Uterus (tissue), 4 donors: ENCODE measurements at places on chromosomes 5 and 9. TPM values are rescaled to one million over a fixed set of nuclear protein-coding genes. Genes with fewer than 3 reads are reported as not detected.

- DNase-seq = no peak
Measured at GRCh38 chr5:174119468-174119881, 74.0 kb downstream of the NSG2 start.

GRCh38 chr5:39986614-39987013, 561.8 kb upstream of the DAB2 start:
- DNase-seq = no peak

DNA sequence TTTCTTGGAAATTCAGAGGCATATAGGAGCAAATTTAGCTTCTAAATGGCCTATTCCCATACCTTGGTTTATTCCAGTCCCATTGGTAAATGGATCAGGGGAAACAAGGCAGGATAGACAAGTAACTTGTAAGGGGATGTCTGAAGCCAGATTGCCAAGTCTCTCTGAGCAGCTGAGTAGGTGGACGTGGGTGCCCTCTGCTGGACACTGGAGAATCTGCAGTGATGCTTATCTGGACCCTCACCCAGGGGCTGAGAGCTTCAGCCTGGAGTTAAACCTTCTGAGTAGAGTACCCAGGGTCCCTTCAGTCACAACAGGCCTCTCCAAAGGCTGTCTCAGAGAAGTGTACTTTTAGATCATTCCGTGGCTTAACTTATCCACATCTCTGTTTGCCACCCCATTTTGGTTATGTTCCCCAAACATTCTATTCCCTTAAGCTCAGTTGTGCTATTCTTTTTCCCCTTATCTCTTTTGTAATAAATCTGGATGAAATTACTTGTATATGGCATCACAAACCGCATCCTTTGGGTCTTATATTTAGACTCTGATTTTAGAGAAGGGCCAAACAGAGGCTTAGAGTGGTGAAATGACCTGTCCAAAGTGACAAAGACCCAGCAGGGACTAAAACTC, 218.3 kb upstream of the GLRA1 start:
- DNase-seq = peak; percentile 16

LMBRD2 gene
- total RNA-seq = 5.0 TPM

- DNase-seq = no peak
Measured at GRCh38 chr5:81164936-81165335, 68.2 kb upstream of the CKMT2 start.

- DNase-seq = no peak
Measured at GRCh38 chr5:178318893-178319292, 86.3 kb upstream of the PHYKPL start.

- DNase-seq = no peak
Measured at GRCh38 chr5:149540089-149540488, 11.2 kb downstream of the CSNK1A1 start.

DNA sequence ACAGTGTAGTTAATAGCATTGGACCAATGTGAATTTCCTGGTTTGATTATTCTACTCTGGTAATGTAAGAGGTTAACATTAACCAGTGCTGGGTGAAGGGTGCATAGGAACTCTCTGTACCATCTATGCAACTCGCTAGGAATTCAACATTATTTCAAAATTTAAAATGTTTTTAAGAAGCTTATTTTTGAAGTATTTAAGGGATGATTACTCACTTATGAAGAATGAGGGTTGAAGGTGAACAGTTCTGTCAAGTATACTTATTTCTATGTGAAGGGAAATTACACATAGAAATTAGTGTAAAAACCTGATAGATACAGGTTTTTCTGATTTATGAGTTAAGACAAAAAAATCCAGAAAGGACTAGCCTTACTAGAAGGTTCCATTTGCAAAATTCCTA, 165.8 kb downstream of the INSYN2B start:
- no peak for DNase-seq

DNA sequence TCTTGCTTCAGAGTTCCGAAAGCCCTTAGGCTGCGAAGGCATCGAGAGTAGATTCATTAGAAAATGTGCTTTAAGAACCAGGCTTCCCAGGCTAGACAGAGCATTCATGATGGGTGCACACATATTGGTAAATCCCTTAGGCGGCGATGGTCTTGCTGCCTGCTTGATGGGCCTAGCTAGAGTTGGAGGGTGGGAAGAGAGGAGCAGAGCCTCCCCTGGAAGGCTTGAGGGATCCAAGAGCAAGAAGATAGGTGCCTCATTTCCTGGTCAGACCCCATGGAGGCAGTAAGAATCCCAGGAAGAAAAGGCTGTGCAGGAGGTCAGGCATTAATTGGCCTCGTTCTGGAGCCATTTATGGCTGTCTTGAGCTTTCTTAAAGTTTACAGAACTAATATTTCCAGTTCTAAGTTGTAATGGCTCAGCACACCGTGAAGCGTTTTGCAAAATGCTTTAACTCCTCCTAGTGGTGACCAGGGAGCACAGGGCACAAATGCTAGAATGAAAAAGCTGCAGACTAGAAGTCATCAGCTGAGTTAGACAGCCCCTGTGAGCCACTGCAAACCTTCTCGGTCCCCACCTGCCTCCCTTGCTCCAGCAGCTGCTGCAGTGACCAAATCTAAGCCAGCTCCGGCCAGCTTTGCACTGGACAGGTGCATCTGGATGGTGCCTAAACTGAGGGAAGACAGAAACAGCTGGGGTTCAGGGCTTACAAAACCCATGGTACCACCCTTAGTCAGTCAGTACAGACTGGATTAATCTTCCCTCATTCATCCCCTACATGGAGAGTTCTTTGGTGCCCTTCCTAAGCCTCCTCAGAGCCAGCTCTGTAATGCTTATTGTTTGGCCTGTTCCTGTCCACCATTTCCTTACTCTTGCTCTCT, 14.7 kb downstream of the SLC45A2 start:
- DNase-seq = no peak

DNA sequence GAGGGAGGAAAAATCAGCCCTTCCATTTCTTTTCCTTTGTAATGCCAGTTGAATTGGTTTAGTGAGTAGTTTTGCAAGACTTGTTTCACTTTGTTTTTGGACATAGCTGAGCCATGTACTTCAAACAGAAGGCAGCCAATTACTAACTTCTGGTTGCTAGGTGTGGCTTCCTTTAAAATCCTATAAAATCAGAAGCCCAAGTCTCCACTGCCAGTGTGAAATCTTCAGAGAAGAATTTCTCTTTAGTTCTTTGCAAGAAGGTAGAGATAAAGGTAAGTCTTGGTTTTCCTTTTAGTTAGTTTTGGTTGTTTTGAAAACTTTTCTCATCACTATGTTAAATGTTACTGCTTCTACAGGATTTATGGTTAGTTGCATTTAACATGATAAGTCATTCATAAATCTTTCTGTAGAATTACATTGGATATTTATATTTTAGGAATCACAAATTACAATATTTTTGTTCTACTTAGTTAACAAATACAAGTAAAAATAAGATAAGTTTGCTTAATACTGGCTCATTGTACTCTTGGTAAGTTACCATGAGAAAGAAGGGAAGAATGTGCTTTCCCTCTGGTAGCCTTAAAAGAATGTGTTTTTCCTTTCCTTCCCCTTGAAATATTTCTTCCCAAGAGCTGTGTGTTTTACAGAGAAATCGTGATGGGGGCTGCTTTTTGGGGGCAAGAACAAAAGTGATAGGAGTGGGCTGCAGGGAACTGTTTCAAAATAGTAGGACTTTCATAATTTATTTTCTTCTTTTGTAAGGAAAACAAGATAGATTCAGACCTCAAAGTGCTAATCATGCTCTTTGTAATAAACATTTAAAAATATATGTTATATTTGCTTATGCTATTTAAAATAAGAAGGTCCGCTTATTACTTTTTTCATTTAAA, at the start of gene ANXA1:
ANXA1 (plus strand) TSS at position 213 of the 890 bp plus-strand sequence. CDS start 6,671 bp downstream, outside the sequence.
- DNase-seq = no peak

DNA sequence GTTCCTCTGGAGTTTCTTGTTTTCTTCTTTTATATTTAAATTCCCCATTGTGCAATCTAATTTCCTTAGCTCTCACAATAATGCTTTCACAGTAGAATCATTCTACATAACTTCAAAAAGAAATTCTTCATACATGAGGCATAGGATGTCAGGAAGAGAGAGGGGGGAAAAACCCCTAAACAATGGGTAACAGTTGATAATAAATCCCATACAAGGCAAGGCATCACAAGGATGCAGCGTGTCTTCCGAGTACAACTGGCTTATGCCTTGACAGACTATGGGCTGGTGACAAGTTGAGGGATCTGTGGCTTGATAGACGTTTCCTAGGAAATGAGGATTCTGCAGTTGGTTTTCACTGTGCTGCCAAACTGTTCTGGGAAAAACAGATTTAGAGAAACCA, 247.4 kb downstream of the ARL15 start:
- no peak for DNase-seq

GRCh38 chr5:138805096-138805495, 51.9 kb downstream of the CTNNA1 start:
- no peak for DNase-seq

PCDHAC2 gene
- 7.1 TPM for total RNA-seq

GRCh38 chr9:92961627-92962302, 14.4 kb downstream of the FGD3 start:
- no peak for DNase-seq

DNA sequence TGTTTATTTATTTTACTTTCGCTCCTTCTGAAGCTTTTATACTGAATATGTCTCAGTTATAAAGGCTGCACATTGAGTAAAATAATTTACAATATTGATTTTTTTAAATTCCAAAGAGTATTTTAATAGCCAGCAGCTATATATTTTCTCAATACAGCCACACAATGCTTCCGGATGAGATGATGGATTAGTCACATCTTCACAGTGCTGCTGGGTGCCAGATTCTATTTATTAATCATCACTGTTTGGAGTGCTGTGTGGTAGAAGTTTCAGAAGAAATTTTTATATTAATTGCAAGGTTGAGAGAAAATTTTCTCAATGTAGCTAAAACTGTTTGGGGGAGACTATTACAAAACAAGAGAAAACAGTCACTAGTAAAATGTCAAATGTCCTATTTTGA, 989.8 kb downstream of the TLE4 start:
- DNase-seq = no peak

GRCh38 chr5:102918986-102919610, 164.0 kb downstream of the PAM start:
- no peak for DNase-seq

- DNase-seq = no peak
Measured at GRCh38 chr5:157303667-157304327, 37.9 kb downstream of the CYFIP2 start.

- DNase-seq = no peak
Measured at GRCh38 chr9:87119328-87119881, 172.1 kb upstream of the GAS1 start.
